Small intestine (tissue), 16 donors: ENCODE measurements at places on chromosomes 1 and 21.

DNA sequence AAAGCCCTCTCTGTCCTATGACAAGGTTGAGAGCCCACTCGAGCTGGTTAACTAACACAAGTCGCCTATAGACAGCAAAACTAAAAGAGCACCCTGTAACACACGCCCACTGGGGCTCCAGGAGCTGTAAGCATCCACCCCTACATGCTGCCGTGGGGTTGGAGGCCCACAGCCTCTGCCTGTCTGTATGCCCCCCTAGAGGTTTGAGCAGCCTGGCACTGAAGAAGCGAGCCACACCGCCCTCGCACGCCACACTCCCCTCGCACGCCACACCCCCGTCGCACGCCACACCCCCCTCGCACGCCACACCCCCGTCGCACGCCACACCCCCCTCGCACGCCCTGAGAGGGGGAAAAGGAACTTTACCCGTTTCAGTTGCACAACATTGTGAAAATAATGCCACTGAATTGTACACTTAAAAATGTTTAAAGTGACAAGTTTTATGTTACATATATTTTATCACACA, 13.2 kb upstream of the HMGCL start:
- peak; percentile 66 for DNase-seq

- peak; percentile 43 for DNase-seq
Measured at GRCh38 chr1:40344597-40344996, 27.5 kb upstream of the COL9A2 start.

DNA sequence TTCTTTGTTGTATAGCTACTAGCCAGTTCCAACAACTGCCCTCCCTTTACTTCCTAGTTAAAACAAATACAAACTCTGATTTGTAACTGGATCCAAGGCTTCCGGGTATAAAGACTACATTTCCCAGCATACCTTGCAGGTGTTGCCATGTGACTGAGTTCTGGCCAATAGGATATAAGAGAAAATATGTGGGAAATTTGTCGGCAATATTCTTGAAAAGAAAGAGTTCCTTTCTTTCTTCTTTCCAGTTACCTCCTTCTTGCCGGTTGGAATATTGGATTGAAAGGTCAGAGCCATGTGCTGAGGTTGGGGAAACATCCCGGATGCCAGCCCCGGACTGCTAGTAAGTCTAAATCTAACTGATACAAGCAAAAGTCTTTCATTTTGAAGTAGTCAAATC, 23.0 kb upstream of the ZBTB40 start:
- peak; percentile 78 for DNase-seq

- DNase-seq = no peak
Measured at GRCh38 chr21:26973226-26973625, 6.3 kb upstream of the ADAMTS5 start.

DNA sequence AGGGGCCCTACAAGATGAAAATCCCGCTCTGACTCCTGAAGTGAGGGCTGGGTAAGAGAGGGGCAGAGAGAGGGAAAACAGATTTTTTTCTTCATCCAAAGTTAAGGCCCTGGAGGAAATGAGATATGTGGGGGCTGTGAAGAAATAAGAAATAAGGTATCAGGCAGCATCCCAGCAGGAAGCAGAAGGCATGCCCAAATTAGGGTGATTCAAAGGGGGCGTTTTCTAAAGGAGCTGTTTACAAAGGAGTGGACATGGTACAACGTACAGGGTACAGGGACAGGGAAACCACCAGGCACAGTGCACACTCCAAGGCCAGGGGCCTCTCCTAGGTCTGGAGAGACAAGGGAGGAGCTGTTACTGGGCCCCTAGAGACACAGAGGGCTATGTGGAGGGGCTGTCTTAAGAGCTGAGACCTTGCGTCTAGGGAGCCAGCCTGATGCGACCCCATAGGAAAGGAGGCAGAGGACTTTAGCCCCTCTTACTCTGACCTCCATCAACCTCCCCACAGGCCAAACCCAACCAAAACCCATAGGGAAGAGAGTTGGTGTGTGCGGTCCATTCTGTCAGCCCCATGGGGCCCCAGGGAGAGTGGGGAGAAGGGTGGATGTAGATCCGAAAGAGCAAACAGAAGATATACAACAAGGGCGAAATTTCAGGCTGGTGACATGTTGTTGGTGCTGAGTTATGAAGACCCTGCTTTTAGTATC, 38.6 kb downstream of the STYXL2 start:
- no peak for DNase-seq
